Trophoblast cell (in vitro differentiated cells and primary cell): ENCODE measurements at places on chromosomes 2 and 18.

- DNase-seq: no peak
These were observed 32.0 kb upstream of the TFCP2L1 start for GRCh38 chr2:121316986-121317385.

GRCh38 chr2:16656784-16657391 lies 8.7 kb downstream of the CYRIA start:
- peak; percentile 38 for DNase-seq

GRCh38 chr2:75074708-75075107 lies 116.3 kb downstream of the POLE4 start:
- no peak for DNase-seq

DNA sequence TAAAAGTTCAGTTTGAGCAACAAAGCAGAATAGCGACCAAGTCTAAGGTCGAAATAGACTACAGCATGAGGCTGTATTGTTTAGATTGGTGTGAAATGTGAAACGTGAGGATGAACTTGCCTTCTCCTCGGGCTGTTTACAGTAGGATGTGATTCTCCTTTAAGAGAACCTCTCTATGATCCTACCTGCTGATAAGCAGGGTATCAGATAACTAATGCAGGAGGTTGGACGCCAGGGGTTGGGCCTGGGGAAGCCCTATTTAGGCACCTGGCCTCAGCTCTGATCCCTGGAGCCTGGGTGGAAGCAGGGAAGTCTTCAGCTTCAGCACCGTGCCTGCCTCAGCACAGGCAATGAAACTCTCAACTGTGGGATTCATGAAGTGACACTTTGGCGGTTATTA lies 11.4 kb downstream of the CRYGD start:
- DNase-seq: no peak

DNA sequence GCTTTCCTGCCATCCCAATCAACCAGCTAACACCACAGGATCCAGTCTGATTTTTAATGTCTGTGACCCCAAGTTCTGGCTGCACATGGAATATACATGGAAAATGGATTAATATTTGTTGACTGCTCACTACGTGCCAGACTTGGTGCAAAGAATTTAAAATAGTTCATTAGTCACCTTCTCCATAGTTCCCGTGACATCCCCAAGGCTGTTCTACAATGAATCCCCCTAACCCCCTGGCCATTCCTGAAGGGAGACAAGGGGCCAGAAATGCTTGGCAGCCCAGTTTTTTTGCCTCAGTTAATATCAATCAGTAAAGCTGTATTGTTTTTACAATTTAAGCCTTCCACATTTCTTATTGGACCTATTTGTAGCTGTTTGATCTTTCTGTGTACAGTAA lies 71.0 kb upstream of the ST3GAL5 start:
- peak; percentile 12 for DNase-seq

DNA sequence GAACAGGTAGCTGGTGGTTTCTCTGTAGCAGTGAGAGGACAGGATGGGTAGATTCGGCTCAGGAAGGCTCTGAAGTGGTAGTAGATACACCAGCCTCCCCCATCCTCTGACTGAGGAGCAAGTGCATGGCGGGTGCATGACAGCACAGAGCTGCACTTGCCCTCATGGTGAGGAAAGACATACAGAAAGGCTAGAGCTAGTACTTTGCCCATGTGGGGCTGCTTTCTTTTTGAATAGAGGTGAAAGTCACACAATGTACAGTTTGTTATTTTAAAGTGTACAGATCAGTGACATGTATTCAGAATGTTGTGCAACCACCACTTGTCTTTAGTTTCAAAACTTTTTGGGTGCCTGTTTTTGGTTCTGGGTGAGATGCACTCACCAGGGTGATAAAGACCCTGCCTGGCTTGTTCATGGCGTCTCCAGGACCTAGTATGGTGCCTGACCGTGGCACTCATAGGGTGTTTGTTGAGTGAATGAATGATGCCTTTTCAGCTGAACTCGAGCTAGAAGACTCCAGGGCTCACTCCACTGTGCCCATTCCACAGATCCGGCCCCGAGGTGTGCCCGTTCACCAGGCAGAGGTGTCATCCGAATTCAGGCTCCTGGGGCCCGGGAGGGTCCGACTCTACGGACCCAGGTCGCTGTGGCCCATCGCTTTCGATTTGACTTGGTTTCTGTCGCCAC lies 421 bp upstream of the VAMP5 start:
- no peak for DNase-seq

GRCh38 chr18:24491927-24492834 lies 31.7 kb downstream of the HRH4 start:
- no peak for DNase-seq

DNA sequence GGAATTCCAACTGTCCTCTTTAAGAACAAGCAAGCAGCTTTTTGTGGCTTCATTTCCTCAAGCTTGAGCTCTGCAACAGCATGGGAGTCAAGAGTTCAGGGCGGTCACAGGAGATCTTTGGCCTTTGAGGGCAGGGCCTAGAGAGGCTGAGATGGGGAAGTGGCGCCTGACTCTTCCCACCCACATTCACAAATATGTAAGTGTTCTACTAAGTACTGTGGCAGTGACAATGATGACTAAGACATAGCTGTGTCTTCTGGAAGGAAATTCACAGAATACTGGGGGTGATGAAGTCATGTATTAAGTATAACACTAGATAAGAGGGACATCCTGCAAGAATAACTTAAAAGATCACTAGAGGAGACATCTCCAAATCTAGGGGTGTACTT lies 15.0 kb downstream of the RND3 start:
- peak; percentile 47 for DNase-seq

DNA sequence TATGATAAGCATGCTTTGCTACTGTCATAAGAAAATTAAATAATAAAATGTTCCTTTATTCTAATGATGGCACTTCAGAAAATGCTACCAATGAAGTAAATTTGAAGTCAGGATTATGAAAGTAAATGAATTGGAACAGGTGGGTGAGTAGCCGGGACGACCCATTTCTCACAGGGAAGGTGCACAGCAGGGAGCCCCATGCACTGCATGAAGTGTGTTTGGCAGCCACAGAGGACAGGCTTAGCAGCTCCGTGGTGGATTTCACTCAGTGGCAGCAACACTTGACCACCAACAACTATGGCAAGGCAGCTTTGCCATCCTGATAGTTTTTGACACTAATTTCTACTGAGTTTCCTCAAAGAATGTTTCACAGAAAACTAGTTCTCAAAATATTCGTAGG lies 146.3 kb downstream of the ATL2 start:
- DNase-seq: no peak

DNA sequence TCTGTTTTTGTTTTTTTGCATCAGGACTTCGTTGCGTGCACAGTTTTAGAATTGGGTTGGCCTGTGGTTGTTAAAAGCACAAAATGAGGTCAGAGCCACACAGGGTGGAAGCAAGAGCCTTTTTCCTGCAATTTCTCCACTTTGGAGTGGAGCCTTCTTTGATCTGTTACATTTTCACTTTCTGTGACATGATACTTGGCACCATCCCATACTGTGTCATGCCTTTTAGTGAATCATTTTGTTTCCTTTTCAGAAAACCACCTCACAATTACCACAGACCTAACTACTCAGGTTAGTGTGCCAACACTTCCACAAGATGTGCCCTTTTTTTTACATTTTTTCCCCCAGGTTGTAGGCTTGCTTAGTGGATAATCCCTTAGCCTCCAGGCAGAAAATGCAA lies 32.5 kb downstream of the MERTK start:
- DNase-seq: no peak

DNA sequence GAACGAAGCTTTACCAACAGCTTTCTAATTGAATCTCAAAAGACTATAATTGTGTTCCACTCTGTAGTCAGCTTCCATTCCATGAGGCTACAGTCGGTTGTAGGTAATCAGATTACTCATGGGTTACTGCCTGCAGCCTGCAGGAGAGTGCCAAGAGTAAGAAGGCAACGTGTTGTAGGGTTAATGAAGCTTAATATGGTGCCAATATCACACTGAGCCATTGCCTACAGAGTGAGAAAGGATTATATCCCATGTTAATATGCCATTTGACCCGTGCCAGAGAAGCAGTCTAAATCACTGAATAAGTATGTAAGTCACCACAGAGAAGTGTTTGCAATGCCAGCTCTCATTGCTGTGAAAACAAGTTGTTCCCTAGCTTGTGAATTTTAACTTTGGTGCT lies 734.5 kb upstream of the ACVR2A start:
- DNase-seq: no peak

DNA sequence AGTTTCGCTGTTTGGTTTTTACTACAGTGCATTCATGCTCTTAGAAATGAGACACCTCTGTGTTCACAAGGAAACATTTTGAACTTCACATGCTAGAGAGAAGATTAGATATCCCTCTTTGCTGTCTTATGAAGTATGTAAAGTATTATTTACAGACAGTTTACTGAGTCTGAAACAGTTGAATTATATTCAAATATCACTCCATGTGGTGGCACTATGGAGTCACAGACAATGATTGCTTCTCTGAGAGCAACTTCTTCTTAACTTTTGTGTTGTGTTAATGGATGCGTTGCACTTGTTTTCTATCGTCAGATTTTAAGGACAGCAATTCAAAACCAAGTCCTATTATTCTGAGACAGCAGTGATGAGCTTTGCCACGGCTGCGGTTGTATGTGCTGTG lies 823.6 kb downstream of the GALR1 start:
- no peak for DNase-seq

GRCh38 chr18:70973626-70974025 lies 684.8 kb downstream of the SOCS6 start:
- no peak for DNase-seq

- no peak for DNase-seq
These were observed 129.9 kb upstream of the CHST9 start for GRCh38 chr18:27314996-27315395.

GRCh38 chr2:232190796-232191195 lies 187.8 kb upstream of the ALPP start:
- no peak for DNase-seq

DNA sequence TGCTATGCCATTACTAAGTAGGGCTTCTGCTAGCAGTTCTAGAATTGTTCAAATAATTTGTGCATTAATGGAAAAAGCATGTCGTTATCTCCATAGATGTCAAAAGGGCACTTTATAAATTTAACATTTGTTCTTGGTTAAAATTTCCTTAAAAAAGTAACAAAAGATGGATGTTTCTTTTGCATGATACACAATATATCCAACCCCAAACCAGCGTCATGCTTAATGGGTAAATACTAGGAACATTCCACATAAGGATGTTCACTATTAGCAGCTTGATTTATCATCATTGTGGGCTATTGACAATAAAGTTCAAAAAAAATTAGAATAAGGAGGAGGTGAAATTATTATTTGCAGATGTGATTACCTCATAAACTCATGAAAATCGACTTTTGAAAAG lies 79.7 kb downstream of the GREB1L start:
- DNase-seq: peak; percentile 55

GRCh38 chr2:43534569-43534968 lies 61.3 kb downstream of the THADA start:
- no peak for DNase-seq

DNA sequence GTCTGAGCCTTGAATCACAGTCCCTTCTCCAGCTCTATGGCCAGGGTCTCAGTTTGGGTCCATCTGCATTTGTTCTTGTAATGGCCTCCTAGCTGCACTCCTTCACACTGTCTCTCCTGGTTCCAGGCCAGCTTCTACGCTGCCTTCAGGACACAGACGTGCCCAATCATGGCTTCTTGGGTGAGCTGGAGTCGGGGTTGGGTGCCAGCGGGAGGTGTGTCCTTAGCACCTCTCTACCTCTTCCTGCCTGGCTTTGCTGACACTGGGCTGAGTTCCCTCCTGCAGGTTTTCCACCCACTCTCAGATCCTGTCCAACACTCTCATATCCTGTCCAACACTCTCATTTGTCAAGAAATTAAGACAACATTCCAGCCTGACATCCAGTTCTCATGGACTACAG lies 9.6 kb downstream of the TRPM8 start:
- DNase-seq: no peak

- no peak for DNase-seq
These were observed 99.9 kb upstream of the ACAA2 start for GRCh38 chr18:49913221-49913620.

DNA sequence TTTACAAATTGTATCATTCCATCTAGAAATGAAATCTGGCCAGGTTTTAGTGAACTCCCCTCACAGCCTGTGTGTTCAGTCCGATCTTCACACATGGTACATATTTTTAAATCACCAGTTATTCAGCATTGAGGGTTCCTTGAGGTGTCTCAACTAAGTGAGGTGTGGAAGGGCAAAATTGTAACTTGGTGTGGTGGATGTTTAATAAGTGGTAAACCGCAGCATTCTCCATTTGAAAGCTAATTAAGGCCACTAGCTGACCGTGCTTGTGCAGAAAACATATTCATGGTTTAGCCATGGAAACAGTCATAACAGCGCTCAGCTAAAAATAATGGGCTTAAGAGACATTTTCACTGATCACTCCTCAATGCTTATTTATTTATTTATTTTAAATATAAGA lies 786.2 kb upstream of the FANCL start:
- no peak for DNase-seq

DNA sequence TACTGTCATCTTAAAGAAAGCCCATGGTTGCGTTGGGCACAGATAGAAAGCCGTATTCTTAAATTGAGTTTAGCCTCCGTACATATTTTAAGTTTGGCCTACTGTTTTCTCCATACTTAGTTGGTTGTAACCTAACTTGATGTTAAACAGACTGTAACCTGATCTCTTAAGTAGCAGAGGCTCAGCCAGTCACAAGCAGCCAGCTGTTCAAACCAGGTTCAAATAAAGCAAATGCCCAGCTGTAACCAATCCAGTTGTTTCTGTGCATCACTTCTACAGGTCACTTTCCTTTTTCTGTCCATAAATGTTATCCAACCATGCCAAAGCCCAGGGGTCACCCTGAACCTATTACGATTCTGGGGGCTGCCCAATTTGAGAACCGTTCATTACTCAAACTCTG lies 10.0 kb upstream of the THADA start:
- DNase-seq: no peak

DNA sequence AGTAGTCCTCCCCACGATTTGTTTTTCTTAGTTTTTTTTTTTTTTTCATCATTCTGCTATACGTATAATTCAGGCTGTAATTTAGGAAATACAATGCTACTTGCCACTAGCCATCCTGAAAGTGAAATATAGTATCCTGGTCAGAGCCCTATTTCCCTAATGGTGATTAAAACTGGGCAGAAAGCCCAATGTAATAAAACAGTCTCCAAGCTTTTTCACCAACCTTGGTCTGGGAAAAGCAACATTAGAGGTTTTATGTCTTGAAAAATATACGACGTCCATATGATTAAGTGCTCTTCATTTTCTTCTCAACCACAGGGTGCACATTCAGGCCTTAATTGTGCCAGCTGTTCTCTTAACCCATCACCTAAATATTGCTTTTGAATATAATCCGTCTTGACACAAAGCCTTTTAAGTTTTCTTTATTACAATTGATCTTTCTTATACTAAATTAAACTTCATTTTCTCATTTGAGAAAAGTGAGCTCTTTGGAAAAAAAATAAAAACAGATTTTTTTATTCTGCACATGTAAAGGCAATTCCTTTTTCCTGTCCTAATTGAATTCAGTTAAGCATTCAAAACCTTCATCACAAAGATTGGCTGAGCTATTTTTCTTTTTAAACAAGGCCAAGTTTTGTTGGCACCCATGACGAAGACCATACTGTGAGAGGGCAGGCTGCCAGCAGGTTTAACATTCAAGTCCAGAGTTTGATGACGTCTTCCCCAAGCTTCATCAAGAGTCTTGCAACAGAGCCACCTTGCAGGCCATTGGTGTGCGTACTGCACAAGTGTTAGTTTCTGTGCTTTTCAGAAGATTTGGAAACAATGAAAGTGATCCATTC lies 52.7 kb downstream of the MAP2 start:
- no peak for DNase-seq

- DNase-seq: no peak
These were observed 145.9 kb downstream of the PIK3C3 start for GRCh38 chr18:42100911-42101310.
